Thoracic aorta (tissue), 2 donors: ENCODE measurements at places on chromosomes 7 and 10. TPM values are rescaled to one million over a fixed set of nuclear protein-coding genes. Genes with fewer than 3 reads are reported as not detected.

- no peak for DNase-seq
Observed at GRCh38 chr10:43200538-43201390, 62.5 kb downstream of the CSGALNACT2 start.

The PTPRN2 gene
- total RNA-seq = 2.2 TPM

DNA sequence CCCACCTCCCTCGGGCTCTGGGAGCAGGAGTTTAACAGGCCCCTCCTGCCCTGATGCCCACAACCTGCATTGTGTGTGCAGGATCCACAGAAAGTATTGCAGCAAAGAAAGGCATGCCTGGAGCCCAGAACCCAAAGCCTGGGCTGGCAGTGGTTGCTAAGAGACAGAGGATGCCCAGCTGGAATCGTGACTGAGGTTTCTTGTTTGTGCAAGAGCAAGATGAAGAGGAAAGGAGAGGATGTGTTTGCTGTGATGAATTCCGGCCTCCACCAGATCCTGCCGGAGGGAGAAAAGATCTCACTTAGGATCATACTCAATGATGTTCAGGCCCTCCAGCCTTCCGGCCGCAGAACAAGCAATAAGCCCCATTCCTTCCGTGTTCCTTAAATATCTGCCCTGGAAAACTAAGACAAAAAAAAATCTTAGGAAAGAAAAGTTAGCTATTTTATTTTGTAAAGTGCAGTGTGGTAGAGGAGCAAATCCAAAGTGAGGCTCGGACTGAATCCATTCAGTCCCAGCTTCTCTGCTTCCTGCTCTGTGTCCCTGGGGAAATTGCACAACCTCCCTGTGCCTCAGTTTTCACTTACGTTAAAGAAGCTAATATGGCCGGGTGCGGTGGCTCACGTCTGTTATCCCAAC lies 57.1 kb downstream of the SLIT1 start:
- DNase-seq = no peak

DNA sequence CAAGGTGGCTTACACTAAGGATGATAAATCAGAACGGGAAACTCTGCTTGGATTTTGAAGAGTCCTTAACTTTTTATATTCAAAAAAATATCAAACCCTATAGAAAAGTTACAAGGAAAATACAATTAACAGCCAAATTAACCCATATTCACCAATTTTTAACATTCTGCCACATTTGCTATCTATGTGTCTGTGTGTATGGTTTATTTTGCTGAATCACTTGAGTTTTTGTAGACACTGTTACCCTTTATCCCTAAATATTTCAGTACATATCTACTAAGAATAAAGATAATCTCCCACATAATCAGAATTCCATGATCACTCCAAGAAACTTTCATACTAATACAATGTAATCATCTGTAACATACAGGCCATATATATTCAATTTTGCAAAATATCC lies 1.2 kb upstream of the SRPK2 start:
- DNase-seq = no peak

The TMEM270 gene
- not detected for total RNA-seq

The PRSS1 gene
- 16.9 TPM for total RNA-seq

The RAB11FIP2 gene
- total RNA-seq = 17.9 TPM
